ENCODE measurements at places on chromosomes 1 and 21. TPM values are rescaled to one million over a fixed set of nuclear protein-coding genes. Genes with fewer than 3 reads are reported as not detected.

The HPDL gene
- total RNA-seq = 0.35 TPM

The AJAP1 gene
- total RNA-seq = 0.35 TPM

The DMRTA2 gene
- total RNA-seq = not detected

The CR2 gene
- total RNA-seq = not detected

The TMEM51 gene
- 0.81 TPM for total RNA-seq

The NUDT17 gene
- total RNA-seq = 4.3 TPM

GRCh38 chr1:22158654-22159053 lies 15.8 kb upstream of the WNT4 start:
- H3K36me3 ChIP-seq = no peaks in the 10 kb centered on the region
- H3K4me3 ChIP-seq = no peak overlapping the region
- H3K4me1 ChIP-seq = no peaks in the 10 kb centered on the region
- H3K27ac ChIP-seq = no peak overlapping the region

GRCh38 chr1:44016041-44016889 lies 15.0 kb downstream of the SLC6A9 start:
- no peaks in the 10 kb centered on the region for H3K36me3 ChIP-seq
- H3K4me1 ChIP-seq = peaks cover 15% of the 10 kb centered on the region
- H3K27me3 ChIP-seq = no peaks in the 10 kb centered on the region
- DNase-seq = no peak
- no peak overlapping the region for H3K4me3 ChIP-seq
- no peak overlapping the region for H3K27ac ChIP-seq

GRCh38 chr1:34844252-34844634 lies 15.3 kb downstream of the SMIM12 start:
- H3K4me1 ChIP-seq = no peaks in the 10 kb centered on the region
- no peak overlapping the region for H3K27ac ChIP-seq
- H3K4me3 ChIP-seq = no peak overlapping the region
- H3K36me3 ChIP-seq = peaks cover 7% of the 10 kb centered on the region
- H3K27me3 ChIP-seq = no peaks in the 10 kb centered on the region
- no peak for DNase-seq

GRCh38 chr1:151741516-151741915 lies 20.2 kb downstream of the RIIAD1 start:
- no peak overlapping the region for H3K27ac ChIP-seq
- no peak for DNase-seq
- peaks cover 60% of the 10 kb centered on the region for H3K27me3 ChIP-seq
- no peaks in the 10 kb centered on the region for H3K4me1 ChIP-seq

GRCh38 chr21:37186983-37187382 lies 80.2 kb downstream of the VPS26C start:
- no peak for DNase-seq
- peaks cover 56% of the 10 kb centered on the region for H3K36me3 ChIP-seq
- no peaks in the 10 kb centered on the region for H3K27me3 ChIP-seq
- no peak overlapping the region for H3K27ac ChIP-seq
- no peaks in the 10 kb centered on the region for H3K4me1 ChIP-seq

- no peaks in the 10 kb centered on the region for H3K27me3 ChIP-seq
- no peaks in the 10 kb centered on the region for H3K36me3 ChIP-seq
- DNase-seq = peak; percentile 91
Measured at GRCh38 chr1:110176299-110176956, 26.1 kb downstream of the SLC6A17 start.

- no peaks in the 10 kb centered on the region for H3K27me3 ChIP-seq
- H3K27ac ChIP-seq = peak overlapping the region; percentile 72
- DNase-seq = no peak
- peaks cover 27% of the 10 kb centered on the region for H3K36me3 ChIP-seq
- no peak overlapping the region for H3K4me3 ChIP-seq
Measured at GRCh38 chr1:53511323-53511932, 52.2 kb downstream of the DMRTB1 start.

DNA sequence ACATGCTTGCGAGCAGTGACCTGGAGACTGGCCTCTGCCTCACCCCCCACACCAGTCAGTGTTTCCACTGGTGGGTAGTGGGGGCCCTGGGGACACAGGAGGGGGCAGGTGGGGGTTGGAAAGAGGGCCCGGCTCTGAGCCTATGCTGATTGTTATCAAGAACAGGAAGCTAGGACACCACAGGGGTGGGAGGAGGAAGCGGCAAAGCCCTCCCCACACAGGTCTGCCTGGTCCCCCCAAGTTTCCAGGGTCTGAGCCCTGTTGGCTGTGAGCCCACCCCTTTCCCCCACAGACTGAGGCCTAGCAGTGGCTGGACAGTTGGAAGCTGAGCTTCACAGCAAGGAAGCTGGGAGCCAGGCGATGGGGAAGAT lies 1.6 kb upstream of the PTPN7 start:
- H3K27me3 ChIP-seq = no peaks in the 10 kb centered on the region
- H3K36me3 ChIP-seq = no peaks in the 10 kb centered on the region
- no peak for DNase-seq
- H3K27ac ChIP-seq = no peak overlapping the region

GRCh38 chr1:110160538-110161100 lies 10.3 kb downstream of the SLC6A17 start:
- no peak overlapping the region for H3K27ac ChIP-seq
- DNase-seq = no peak
- no peak overlapping the region for H3K4me3 ChIP-seq
- no peaks in the 10 kb centered on the region for H3K4me1 ChIP-seq
- no peaks in the 10 kb centered on the region for H3K36me3 ChIP-seq

DNA sequence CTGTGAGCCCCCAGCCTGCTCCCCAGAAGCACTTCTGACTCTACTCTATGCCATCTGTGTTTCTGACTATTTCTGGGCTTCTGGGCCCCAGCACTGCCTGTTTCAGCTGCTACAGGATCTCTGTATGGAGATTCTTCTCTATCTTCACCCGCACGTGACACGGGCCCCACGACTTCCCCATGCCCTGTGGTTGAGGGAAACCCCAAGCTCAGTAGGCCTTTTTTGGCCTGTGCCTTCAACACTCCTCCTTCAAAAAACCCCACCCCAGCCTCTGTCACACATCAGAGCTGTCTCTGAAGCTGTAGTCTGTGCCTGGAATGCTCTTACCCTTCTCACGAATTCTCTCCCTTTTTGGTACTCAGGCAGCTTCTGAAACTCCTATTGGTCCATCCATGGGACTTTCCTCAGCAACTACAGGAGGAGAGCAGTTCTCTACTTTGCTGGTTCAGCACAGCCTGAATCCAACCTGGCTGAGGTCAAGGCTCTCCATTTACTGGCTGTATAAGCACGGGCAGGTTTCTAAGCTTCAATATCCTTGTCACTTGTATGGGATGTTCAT lies 2.0 kb upstream of the NID1 start:
- H3K4me3 ChIP-seq = no peak overlapping the region
- no peak for DNase-seq
- H3K27me3 ChIP-seq = no peaks in the 10 kb centered on the region
- peaks cover 2% of the 10 kb centered on the region for H3K36me3 ChIP-seq

DNA sequence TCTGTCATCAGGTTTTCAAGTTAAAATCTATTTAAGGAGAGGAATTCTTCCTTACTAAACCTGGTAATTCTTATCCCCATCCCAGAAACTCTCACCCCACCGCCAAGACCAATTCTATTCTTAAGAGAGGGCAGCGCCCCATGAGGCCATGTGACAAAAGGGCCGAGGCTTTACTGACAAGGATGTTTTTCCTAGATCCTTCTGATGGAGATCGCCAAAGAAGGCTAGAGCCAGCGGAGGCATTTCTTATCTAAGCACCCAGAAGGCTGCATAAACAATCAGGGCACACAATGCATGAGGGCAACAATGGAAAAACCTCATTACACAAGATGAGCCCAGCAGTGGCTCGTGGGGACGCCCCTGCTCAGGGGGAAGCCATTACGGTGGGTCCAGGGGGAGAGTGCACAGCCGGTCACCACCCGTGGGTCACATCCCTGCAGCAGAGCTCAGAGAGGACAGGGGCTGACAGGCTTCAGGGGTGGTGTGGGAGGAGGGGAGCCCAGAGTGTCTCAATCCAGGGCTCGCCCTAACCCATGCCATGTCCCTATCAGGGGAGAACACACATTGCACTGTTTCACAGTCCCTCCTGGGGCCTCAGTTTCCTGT lies 88.7 kb downstream of the ITPKB start:
- H3K27ac ChIP-seq = no peak overlapping the region
- H3K4me1 ChIP-seq = peaks cover 36% of the 10 kb centered on the region
- H3K4me3 ChIP-seq = no peak overlapping the region
- peaks cover 18% of the 10 kb centered on the region for H3K36me3 ChIP-seq

GRCh38 chr21:39690454-39690853 lies 54.5 kb upstream of the IGSF5 start:
- H3K27ac ChIP-seq = no peak overlapping the region
- no peak overlapping the region for H3K4me3 ChIP-seq
- no peaks in the 10 kb centered on the region for H3K36me3 ChIP-seq
- H3K27me3 ChIP-seq = peaks cover 5% of the 10 kb centered on the region
- no peak for DNase-seq
- H3K4me1 ChIP-seq = no peaks in the 10 kb centered on the region

DNA sequence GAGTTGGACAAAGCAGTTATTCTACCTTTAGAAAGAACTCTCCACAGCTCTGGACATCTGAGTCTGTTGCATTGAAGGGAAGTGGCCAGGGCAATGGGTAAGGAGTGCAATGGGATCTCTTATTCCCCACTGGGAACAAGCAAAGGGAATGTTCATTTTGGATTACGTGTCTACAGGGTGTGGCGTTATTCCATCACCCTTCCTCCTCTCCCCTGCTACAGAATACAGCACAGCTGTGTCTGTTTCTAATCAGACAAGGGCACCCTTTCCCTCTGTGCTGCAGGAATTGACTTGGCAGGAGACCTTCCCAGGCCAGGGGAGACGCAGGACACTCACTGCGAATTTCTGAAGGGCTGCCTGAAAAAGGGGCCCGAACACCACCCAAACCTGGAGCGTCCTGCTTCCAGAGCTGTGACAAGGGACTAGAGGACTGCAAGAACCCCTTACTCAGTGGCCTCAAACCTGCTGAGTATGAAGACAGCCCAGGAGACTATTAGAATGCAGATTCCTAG lies 163.6 kb upstream of the RAB4A start:
- peaks cover 56% of the 10 kb centered on the region for H3K27me3 ChIP-seq
- H3K36me3 ChIP-seq = peaks cover 2% of the 10 kb centered on the region
- peaks cover 6% of the 10 kb centered on the region for H3K4me1 ChIP-seq
- no peak overlapping the region for H3K27ac ChIP-seq
- H3K4me3 ChIP-seq = no peak overlapping the region

GRCh38 chr21:15932726-15933125 lies 202.9 kb downstream of the USP25 start:
- peak overlapping the region; percentile 12 for H3K27ac ChIP-seq
- H3K36me3 ChIP-seq = no peaks in the 10 kb centered on the region
- peaks cover 6% of the 10 kb centered on the region for H3K4me1 ChIP-seq
- no peak for DNase-seq

- DNase-seq = no peak
- peaks cover 15% of the 10 kb centered on the region for H3K36me3 ChIP-seq
- H3K4me3 ChIP-seq = no peak overlapping the region
- peak overlapping the region; percentile 44 for H3K27ac ChIP-seq
Measured at GRCh38 chr1:214460304-214460916, 91.0 kb downstream of the PTPN14 start.

DNA sequence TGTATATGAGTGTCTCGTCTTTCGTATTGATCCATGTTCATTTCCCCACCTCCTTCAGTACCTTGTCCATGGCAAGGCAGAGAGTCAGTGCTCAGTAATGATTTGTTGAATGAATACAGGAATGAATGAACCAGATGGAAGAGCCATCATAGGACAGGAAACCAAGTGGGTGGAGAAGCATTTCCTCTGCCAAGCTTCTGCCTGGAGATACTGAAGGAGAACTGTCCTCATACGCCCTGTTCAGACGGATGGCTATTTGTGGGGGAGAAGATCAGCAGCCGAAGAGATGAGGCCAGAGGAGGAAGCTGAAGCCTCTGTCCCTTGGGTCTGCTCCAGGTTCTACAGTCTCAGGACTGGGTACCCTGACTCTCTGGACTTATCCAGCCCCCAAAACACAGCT lies 5.8 kb downstream of the FAM43B start:
- no peak overlapping the region for H3K4me3 ChIP-seq
- H3K27ac ChIP-seq = no peak overlapping the region
- no peaks in the 10 kb centered on the region for H3K36me3 ChIP-seq
- peaks cover 26% of the 10 kb centered on the region for H3K27me3 ChIP-seq
- peaks cover 4% of the 10 kb centered on the region for H3K4me1 ChIP-seq

GRCh38 chr1:201470581-201470980 lies 1.6 kb upstream of the PHLDA3 start:
- no peak overlapping the region for H3K4me3 ChIP-seq
- no peaks in the 10 kb centered on the region for H3K27me3 ChIP-seq
- peak overlapping the region; percentile 41 for H3K27ac ChIP-seq

- H3K4me3 ChIP-seq = no peak overlapping the region
- H3K36me3 ChIP-seq = no peaks in the 10 kb centered on the region
- peak; percentile 76 for DNase-seq
- peaks cover 15% of the 10 kb centered on the region for H3K4me1 ChIP-seq
- peaks cover 76% of the 10 kb centered on the region for H3K27me3 ChIP-seq
- H3K27ac ChIP-seq = no peak overlapping the region
Measured at GRCh38 chr21:44686000-44686781, 4.2 kb upstream of the KRTAP12-1 start.
